ENCODE measurements at places on chromosomes 2 and 18.

DNA sequence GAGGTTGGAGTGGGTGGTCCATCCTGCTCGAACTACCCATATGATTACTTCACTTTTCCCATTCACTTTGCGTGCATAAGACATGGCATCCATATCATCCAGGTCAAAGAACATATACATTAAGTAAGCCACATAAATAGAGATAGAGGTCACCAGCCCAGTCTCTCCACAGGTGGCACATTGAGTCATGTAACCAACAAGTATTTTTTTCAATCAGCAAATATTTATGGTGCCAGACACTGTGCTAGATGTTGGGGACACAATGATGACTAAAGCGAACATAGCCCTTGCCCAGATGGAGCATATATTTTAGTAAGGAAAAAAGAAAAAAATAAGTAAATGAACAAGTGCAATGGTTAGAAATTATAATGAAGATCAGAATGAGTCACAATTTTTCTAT lies 83.6 kb upstream of the LCLAT1 start:
- no peak for DNase-seq

DNA sequence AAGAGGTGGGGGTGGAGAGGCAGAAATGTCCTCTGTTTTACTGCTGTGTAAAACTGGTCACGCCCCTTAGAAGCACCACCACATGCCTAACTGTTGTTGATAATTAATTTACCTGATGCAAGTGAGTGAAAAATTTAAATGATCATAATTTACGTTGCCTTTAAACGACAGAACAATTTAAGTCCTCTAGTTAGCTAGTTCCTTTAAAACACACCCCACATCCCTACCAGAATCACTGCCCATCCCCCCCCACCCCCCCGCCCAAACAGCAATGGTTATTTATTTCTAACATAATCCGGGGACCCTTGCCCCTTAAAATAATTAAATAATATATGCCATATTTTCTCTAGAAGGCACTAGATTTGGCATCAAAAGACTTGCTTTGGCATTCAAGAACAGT lies 633 bp upstream of the PPIG start:
- no peak for DNase-seq

DNA sequence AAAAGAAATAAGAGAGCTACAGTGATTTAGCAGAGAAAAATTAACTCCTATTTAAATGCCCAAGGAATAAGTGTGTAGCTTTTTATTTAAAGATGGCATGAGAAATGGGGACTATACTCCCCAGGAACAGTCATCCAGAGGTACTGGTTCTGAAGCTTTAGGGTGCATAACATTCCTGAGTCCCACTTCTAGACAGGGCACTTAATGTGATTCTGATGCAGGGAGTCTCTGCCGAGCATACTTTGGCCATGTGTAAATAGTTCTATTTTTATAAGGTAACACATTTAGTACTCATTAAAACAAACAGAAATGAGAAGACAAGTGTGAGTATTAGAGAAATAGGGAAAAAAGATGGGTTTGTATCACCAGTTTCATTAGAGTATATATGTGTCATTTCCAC lies 154.7 kb upstream of the WDSUB1 start:
- no peak for DNase-seq

GRCh38 chr2:238027591-238028415 lies 33.0 kb upstream of the SCLY start:
- no peak for DNase-seq

GRCh38 chr2:224407241-224407701 lies 5.4 kb upstream of the FAM124B start:
- DNase-seq, result no peak

DNA sequence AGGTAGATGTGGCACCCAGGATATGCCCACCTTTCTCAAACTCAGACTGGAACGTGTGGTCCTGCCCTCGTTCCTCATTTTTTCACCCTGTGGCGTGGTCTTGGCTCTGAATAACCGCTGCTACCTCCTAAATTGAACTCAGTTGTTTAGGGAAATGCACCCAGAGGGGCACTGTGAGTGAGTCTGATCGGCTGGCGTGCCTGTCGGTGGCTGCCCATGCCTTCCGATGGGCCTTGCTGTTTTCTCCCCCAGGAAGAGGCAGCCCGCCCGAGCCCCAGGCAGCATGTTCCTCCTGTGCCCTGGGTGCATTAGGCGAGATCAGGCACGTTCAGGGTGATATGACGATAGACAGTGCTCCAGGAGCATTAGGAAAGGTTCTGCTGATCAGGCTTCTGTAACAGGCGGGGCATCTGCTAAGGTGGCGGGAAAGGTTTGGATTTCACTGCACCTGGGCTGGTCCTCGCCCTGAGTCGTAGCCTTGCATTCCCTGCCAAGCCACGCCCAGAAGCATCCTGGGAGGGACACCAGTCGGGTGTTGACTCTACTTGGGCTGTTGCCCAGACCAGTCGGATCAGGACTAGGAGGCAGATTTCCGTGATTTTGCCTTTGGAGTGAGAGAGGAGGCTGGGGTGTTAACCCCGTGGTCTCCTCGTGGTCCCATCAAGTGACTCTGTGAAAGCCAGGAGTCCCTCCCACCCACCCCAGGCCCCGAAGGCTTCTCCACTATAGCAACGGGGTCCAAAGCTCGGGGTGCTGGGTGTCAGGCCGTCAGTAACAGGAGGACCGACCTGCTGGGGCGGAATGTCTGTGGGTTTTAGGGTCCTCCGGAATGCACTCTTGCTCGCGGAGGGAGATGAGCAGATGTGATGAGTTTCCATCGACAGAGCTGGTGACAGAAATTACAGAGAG lies 75.1 kb downstream of the SH3BP4 start:
- DNase-seq, result no peak

DNA sequence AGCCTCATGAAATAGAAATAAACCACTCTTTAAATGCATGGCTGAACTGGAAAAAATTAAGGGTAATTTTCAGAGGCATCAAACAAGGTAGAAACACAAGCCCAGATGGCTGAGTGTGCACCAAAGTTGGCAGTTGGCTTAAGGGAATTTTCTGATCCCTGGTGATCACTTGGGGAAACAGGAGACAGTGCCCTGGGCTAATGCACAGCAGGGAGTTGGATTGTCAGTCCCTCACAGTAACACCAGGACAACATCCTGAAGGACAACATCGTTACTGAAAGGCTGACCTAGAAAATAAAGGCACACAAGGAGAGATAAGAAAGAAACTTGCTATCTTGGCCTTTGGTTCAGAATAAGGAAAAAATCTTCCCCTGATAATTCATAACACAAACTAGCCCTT lies 417.0 kb downstream of the SLC4A3 start:
- DNase-seq, result no peak

- no peak for DNase-seq
Observed at GRCh38 chr2:60523963-60524362, 29.5 kb downstream of the BCL11A start.

- no peak for DNase-seq
Observed at GRCh38 chr2:131039535-131039907, 53.7 kb downstream of the FAM168B start.

- DNase-seq, result no peak
Observed at GRCh38 chr2:240797500-240797895, 22.5 kb downstream of the KIF1A start.

DNA sequence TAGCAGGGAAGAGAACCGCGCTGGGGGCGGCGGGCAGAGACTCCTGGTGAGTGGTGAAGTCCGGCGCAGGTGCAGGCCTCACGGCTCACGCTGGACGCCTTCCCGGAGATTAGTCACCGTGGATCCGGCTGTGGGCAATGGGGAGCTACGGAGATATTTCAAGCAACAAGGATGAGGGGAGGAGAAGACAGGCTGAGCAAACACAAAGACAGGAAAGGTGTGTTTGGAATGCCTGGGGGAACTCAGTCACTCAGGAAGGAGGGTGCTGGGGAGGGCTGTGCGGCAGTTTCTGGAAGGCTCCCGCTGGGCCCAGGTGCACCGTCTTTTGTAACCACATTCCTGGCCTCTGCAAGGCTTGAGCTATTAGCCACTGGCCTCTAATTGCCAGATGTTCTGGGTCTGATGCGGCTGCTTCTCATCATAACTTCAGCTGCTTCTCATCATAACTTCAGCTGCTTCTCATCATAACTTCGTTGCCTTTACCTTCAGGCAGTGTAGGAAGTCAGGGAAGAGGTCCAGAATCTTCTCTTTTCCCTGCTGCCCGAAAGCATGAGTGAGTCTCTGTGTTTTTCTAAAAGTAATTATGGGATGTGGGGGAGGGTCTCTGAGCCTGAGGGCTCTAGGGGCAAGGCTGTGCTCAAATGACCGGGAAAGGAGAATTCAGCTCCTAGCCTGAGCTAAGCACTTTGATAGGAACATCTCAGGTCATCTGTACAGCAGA lies 118.9 kb downstream of the PXDN start:
- no peak for DNase-seq

GRCh38 chr2:59920307-59920706 lies 633.1 kb downstream of the BCL11A start:
- DNase-seq, result no peak

- no peak for DNase-seq
Observed at GRCh38 chr2:224263571-224264043, 138.3 kb downstream of the FAM124B start.

- no peak for DNase-seq
Observed at GRCh38 chr2:26692279-26692896, at the start of gene KCNK3. KCNK3 (plus strand) TSS chr2:26692722; CDS start chr2:26692876, 154 bp downstream.
